ENCODE measurements at places on chromosomes 12 and 14. TPM values are rescaled to one million over a fixed set of nuclear protein-coding genes. Genes with fewer than 3 reads are reported as not detected.

The FAM186B gene
- 0.54 TPM for total RNA-seq

The PPP4R4 gene
- total RNA-seq, result not detected

The ANP32D gene
- total RNA-seq, result not detected

The TAS2R10 gene
- total RNA-seq, result not detected

The FAM222A gene
- 0.72 TPM for total RNA-seq

The FAM181A gene
- not detected for total RNA-seq

The GDF3 gene
- not detected for total RNA-seq

The TSPAN9 gene
- total RNA-seq, result 27.1 TPM

The NANOG gene
- total RNA-seq, result not detected

The KRT82 gene
- total RNA-seq, result not detected

The EML5 gene
- total RNA-seq, result not detected
